Subcutaneous preadipocyte (primary cell): ENCODE measurements at places on chromosomes 7 and 10. TPM values are rescaled to one million over a fixed set of nuclear protein-coding genes. Genes with fewer than 3 reads are reported as not detected.

The PCDH15 gene
- total RNA-seq, result not detected in 2 replicates

The CALHM3 gene
- total RNA-seq, result 0.39 and 1.1 TPM in 2 replicates

The MYL7 gene
- total RNA-seq, result 0.73 TPM in 1 of 2 replicates, not detected in the other

The ANKRD30A gene
- total RNA-seq, result not detected in 2 replicates

The CYP26C1 gene
- under 0.01 TPM in 2 replicates for total RNA-seq

The ANKRD26 gene
- 7.3 and 12.7 TPM in 2 replicates for total RNA-seq

The ATG9B gene
- total RNA-seq, result 0.20 and 0.37 TPM in 2 replicates

The TYW1B gene
- total RNA-seq, result 2.6 and 7.8 TPM in 2 replicates

The GPC2 gene
- 0.73 and 2.3 TPM in 2 replicates for total RNA-seq
